Naive thymus-derived CD8-positive, alpha-beta T cell (primary cell): ENCODE measurements at places on chromosomes 7 and 10.

GRCh38 chr10:21340331-21340730, 185.2 kb downstream of the SKIDA1 start:
- no peak for DNase-seq

- DNase-seq: no peak
These were observed 80.6 kb downstream of the GLI3 start for GRCh38 chr7:42156291-42156865.

DNA sequence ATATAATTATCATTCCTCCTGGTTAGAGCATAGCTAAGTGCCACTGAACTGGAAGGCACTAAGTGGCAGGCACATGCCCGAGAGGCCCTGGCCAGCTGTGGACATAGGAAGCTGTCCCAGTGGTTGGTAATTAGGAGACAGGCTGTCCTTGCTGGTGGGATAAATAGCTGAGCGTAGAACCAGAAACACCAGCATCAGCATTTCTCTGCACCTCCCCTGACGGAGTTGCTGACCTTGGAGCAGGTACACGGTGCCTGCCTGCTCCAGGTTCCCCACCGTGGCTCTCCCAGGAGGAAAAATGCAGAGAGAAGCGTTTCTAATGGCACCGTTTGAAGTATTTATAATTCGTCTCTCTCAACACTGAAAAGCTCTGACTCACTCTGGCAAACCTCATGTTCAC, 5.6 kb upstream of the ABLIM1 start:
- DNase-seq: no peak

- DNase-seq: no peak
These were observed 54.3 kb downstream of the BAIAP2L1 start for GRCh38 chr7:98346515-98347069.

DNA sequence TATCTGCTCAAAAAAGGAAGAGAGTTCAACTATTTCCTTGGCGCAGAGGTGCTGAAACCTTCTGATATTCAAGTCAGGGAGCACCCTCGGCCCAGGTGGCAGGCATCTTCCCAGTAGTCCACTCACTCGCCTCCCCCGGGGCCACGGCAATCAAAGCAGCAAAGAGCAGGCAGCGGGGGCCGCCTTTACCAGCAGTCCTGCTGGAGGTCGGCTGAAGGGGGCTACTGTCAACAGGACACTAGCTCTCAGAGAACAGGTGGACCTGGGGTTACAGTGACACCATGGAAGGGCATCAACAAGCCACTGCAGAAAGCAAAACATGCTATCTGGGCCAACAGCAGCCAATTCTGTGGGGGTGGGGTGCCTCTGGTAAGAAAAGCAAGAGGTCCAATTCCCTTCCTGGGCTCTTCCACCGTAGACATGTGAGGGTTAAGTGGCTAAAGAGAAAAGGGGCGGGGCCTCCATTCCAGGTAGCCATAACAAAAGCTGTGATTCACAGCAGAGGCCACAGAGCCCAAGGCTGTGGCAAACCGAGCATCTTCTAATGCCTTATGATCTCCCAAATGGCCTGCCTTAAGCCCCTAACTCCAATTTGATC, 9.4 kb downstream of the FZD9 start:
- DNase-seq: no peak

- DNase-seq: no peak
These were observed 58.9 kb downstream of the KCNMA1 start for GRCh38 chr10:77578583-77579227.

GRCh38 chr7:116616555-116617059, 55.4 kb upstream of the MET start:
- no peak for DNase-seq

DNA sequence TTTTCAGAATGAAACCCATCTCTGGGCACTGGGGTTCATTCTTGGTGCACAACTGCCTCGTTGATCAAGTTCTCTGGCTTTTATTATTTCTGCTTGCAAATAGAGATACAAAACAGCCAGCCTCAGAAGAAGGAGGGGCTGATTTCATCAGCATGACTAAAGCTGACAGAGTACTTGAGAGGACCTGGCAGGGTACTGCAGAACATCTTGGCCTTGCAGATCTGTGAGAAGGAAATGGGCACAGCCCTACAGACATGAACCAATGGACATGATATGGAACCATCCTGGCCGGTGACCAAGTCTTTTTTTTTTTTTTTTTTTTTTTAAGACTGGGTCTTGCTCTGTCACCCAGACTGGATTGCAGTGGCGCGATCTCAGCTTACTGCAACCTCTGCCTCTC, 240.6 kb downstream of the VTI1A start:
- no peak for DNase-seq

DNA sequence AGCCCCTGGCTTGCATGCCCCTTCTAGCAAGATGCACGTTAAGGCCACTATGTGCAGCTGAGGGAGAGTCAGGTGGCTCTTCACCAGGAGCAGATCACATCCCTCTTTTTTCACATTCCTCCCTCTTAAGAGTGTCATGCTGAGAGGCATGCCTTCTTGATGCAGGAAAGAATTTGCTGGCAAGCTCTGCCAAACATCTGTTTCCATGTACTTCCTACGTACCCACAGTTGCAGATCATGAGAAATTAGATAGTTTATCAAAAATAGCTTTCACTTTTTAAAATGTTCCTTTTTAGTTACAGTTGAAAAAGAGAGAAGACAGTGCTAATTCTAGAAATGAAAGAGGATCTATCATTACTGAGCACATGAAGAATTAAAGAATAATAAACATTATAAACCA, 79.7 kb upstream of the ZNF722 start:
- no peak for DNase-seq

GRCh38 chr7:107045980-107046379, 1.5 kb downstream of the PRKAR2B start:
- no peak for DNase-seq

GRCh38 chr10:122349758-122350369, 24.6 kb upstream of the PLEKHA1 start:
- DNase-seq: no peak

DNA sequence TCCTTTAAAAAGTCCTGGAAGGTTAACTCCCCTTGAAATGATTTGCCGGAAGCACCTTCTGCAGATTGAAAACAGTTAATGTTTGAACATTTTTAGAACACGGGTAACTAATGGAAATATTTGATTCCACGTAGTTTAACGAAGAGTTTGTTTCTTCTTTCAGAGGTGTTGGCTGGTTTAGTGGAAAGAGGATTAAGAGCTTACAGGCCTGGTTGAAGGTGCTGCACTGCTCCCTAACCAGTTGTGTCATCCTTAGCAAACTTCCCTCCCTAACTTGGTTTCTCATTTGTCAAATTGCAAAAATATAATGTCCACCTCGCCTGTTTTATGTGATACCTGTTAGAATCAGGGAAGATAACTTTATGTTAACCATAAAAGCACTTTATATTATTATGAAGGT, 243.0 kb upstream of the FZD8 start:
- no peak for DNase-seq

DNA sequence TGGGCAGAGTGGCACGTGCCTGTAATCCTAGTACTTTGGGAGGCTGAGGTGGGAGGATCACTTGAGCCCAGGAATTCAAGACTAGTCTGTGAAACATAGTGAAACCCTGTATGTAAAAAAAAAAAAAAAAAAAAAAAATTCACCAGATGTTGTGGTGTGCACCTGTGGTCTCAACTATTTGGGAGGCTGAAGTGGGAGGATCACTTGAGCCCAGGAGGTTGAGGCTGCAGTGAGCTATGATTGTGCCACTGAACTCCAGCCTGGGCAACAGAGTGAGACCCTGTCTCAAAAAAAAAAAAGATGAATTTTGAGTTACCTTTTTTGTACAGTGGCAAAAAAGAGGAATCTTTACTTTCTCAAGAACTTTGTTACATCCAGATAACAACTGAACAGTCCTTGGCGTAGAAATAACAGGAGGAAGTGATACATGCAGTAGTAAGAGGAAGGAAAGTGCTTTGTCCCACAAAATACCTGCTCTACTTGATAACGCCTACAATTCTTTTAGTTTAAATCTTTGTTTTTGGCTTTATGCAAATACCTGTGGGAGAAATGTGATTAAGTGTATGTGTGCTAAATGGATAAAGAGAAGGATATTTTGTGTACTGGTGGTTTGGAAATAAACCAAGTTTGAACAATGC, 29.3 kb downstream of the SPAG6 start:
- no peak for DNase-seq

DNA sequence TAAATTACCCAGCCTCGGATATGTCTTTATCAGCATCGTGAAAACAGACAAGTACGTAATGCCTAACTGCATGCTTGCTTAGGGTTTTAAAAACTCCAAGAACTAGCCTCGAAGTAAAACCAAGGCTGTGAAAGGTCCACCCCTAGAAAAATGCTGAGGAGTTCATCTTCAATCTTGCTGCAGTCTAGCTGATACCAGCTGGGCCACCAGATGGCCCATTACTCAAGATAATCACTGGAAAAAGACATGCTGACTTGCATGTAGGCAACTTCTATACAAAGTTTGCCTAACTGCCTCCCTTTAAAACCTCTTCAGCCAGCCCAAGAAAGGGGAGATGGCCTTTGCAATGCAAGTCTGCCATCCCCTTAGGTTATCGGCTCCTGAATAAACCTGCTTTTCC, 614.1 kb downstream of the GALNT17 start:
- no peak for DNase-seq

- DNase-seq: no peak
These were observed 105.2 kb upstream of the NEBL start for GRCh38 chr10:21002091-21002878.

GRCh38 chr10:27792216-27792615, 46.6 kb upstream of the MKX start:
- no peak for DNase-seq

DNA sequence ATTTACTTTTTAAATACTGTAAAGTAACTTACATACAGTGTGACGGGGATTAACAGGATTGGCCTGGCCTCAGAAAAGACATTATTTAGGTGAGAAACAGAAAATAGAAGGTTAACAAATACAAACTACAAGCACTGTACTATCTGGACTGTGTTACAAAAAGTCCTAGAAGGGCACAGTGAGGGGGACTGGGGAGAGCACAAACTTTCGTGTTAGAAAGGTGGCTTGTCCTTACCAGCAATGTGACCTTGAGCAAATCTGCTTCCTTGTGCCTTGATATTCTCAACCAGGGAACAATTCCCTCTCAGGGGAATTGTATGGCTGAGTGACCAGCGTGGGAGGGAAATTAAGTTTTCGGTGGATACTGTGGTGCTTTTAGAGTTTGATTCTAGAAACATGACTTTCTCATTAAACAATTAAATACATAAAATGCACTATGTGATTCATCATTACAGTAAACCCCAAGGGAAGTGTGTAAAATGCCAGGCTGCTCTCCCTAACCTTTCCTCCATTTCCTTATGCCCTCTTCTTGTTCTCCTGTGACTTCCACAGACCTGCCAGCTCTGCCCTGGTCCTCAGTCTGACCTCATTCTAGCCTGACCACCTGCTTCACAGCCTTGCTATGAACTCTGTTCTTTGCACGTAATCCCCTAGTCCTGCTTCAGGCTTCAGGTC, 57.7 kb downstream of the OSBPL3 start:
- no peak for DNase-seq

- no peak for DNase-seq
These were observed 228.4 kb upstream of the TAC1 start for GRCh38 chr7:97503367-97504094.
